ENCODE measurements at places on chromosomes 7 and 10.

DNA sequence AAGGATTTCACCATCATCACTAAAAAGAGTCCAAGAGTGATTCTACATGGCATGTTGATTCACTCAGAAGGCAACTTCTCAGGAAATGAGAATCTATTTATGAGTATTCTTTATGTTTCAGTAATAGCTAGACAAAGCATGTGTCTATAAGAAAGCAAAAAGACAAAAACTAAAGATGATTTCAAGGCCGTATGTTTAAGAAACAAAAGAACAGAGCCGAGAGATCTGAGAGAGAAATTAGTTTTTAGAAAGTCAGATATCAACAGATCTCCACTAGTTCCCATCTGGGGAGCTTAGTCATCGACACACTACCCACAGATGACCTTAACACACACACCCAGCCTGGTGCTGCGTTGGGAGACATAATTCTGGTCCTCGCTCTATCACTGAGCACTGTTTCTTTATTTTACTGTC, 21.0 kb downstream of the PIP4K2A start:
- peak; percentile 90 for DNase-seq

- DNase-seq: peak; percentile 54
Measured at GRCh38 chr10:43204042-43204942, 62.6 kb downstream of the RASGEF1A start.

DNA sequence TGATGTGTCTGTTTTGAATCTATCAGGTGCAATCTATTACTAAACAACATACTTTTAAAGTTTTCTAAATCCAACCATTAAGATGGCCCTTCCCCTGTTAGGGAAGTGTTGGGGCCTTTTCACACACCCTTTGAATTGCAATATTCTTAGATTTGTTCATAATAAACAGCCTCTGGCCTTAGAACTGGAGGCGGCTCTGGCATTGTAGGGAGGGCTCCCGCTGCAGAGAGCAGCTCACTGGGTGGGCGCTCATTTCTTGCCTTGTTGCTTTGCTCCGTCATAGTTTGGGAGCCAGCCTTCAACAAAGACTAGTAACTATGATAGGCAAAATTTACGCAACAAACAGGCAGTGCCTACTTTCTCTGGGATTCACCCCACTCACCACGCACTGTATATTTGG, 4.2 kb upstream of the HOXA10 start:
- no peak for DNase-seq

DNA sequence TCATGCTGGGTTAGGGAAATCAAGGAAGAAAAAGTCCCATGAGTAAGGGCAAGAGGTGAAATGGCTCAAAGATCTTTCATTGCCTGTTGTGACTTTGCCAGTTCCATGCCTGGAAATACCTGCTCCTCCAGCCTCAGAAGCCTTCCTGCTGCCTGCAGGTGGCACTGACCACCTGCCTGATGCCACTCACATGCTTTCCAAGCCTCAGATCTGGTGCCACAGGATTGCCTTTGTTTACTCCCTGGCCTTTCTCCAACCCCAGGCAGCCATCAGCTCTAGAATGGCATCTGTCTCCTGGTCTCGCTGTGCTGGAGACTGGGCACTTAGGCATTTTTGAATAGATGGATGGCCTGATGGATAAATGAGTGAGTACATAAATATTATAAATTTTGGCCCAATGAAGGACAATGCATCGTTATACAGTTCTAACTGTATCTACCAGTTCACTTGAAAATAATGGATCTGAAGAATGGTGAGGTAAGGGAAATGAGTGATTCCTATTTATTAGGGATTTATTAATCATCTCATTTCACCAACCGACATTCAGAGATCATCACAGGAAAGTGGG, 657.2 kb downstream of the INHBA start:
- DNase-seq: no peak

GRCh38 chr7:34842782-34843181, 184.8 kb downstream of the NPSR1 start:
- DNase-seq: no peak

DNA sequence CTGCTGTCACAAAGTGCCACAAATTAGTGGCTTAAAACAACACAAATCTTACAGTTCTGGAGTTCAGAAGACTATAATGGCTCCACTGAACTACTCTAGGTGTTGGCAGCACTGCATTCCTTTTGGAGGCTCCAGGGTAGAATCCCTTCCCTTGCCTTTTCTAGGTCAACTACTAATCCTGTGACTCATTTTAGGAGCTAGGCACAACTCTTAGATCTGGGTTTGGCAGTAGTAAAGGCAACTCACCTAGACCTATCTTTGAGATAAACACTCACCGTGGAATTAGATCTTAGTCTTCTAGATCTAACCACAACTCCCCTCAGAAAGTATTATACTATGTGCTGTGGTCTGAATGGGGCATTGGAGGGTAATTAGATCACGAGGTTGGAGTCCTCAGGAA, 60.4 kb downstream of the ANKIB1 start:
- DNase-seq: no peak

DNA sequence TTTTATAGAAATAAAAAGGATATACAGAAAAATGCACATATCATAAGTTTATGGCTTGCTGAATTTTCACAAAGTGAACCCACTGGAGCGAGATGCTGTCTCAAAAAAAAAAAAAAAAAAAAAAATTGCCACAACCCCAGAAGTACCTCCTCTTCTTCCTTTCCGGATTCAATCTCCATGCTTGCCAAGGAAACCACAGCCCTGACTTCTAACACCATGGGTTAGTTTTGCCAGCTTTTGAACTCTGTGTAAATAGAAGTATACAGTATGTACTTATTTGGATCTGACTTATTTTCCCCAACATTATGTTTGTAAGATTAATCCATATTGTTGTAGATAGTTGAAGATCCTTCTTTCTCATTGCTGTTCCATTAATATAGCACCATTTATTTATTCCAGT, 40.0 kb downstream of the FANK1 start:
- DNase-seq: no peak

DNA sequence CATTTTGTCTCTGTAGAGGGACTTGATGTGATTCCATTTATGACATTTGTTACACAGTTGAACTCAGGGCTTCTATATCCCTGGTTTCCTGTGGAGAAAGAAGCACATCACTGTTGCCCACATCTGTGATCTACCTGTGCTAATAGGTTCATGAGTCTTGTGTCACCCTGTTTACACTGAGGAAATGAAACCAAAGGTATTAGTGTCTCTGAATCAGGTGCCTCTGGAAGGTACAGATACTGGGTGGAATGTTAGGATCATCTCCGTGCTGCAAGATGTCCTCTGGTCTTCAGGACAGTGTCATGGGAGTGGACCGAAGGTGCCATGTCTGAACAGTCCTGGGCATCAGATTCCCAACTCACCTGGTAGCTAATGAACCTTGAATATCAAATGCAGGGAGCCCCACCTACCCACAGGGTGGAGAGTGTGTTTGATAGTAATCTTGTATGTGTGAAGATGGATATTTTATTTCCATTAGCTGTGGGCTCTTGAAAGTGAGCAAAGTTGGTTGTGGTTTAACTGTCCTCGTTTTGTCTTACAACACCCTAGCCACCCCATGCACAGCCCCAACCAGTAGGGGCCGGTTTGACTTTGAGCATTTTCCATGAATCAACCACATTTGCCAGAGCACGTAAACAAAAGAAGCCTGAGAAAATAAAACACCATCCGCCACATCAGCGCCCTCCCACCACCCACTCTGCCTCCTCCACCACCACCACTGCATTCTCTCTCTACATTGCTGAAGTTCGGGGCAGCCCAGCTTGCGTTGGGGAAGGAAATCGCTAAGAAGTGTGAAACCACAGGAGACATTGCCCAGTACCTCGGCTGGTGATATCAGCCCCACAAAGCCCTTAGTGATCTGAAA, 40.7 kb downstream of the TARP start:
- DNase-seq: peak; percentile 83

DNA sequence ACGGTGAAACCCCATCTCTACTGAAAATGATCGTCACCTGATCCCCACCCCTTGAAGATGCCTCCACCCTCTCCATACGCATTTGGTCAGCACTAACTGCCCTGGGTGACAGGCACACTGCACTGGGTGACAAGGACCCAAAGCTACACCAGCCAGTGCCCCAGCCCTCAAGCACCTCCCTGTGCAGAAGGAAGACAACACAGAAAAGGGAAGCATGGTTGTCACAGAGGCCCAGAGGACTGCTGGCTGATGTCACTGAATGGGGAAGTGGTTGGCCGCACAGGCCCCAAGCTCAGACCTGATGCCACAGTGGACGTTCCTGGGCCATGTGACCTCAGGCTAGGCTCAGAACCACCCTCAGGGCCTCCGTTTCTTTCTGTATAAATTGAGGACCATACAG, 4.2 kb upstream of the PILRA start:
- peak; percentile 90 for DNase-seq

DNA sequence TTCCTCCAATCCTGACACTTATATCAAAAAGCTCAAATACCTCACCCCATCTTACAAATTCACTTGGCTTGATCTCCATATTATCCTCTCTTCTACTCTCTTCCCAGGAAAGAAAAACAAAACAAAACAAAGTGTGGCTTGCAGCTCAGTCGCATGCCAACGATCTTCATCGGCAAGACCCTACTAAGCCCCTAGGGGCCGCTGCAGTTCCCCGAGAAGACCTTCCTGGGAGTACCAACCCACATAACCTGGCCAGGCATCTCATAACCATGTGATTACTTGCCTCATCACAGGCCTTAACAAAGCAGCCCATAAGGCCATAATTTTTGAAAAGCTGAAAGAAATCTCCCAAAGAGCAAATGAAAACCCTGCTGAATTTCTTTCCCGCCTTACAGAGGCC, 103.7 kb downstream of the ZNF92 start:
- DNase-seq: peak; percentile 10

- DNase-seq: no peak
Measured at GRCh38 chr7:79236352-79237028, 217.0 kb downstream of the MAGI2 start.

DNA sequence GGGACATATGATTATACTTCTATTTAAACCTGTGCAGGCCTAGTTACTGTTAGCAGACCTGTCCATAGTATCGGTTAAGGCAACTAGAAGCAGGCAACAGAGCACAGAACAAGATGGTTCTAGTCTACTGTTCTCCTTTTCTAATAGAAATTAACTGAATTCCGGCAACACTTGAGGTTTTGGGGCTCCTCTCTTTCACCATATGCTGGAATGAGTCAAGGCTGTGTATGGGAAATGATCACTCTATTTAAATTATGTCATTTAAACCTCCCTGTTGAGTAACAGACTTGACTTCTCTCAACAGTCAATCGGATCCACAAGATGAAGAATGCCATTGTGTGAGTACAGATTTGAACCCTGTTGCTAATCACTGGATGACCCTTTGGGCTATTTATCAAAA, 6.2 kb upstream of the OTUD1 start:
- DNase-seq: no peak

DNA sequence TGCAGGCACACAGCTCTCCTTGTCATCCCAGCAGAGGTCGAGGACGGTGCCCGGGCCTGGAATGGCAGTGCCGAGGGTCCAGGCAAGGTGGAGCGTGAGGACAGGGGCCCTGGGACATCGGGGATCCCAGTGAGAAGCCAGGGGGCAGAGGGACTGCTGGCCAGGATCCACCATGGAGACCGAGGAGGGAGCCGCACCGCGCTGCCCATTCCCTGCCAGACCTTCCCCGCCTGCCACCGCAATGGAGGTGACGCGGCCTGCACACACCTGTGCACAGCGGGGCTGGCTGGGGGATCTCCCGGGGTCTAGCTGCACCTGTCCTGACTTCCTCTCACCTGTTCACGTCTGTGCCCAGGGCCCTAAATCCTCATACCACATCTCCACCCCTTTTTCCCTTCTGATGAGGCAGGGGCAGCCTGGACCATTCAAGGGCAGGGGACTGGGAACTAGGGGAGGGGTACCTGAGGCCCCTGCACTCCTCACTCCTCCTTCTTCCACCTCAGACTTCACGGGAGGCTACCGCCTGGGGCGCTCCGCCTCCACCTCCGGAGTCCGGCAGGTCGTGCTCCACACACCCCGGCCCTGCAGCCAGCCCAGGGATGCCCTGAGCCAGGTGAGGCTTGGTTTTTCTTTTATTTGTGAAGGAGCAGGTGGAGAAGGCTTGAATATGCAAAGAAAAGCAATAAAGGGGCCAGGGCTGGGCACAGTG, 6.9 kb downstream of the NYAP1 start:
- no peak for DNase-seq

DNA sequence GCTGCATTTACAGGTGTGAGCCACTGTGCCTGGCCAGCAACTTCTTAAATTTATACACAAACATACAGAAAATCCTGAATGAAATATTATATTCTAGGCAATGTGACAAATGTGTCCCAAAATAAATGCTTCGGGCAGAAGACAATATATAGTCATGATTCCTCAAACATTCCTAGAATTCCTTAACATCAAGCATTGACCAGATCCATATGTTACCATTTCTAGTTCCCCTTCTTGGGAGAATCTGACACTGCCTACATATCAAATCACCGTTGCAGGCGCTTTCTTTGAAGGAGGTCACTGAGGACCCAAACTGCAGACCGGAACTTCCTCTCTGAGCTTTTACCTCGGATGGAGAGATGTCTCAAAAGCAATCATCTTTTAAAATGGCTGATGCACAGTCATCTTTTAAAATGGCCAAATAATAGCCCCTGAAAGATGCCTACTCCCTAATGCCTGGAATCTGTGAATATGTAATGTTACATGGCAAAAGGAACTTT, 323.5 kb downstream of the PHF14 start:
- no peak for DNase-seq

GRCh38 chr7:56046721-56047445, 4.4 kb downstream of the PSPH start:
- DNase-seq: peak; percentile 73

- DNase-seq: no peak
Measured at GRCh38 chr10:72011016-72011415, 46.8 kb downstream of the CHST3 start.

DNA sequence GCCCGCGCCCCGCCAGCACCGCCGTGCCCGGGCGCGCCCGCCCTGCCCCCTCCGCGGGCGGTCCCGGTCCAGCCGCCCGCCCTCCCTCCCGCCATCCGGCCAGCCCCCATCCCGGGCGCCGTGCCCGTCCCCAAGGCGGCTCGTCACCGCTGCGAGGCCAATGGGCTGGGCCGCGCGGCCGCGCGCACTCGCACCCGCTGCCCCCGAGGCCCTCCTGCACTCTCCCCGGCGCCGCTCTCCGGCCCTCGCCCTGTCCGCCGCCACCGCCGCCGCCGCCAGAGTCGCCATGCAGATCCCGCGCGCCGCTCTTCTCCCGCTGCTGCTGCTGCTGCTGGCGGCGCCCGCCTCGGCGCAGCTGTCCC, at the start of gene HTRA1:
Gene HTRA1 (plus strand): TSS at position 187 of the 362 bp plus-strand sequence. CDS start 100 bp downstream, at position 287.
- DNase-seq: no peak

DNA sequence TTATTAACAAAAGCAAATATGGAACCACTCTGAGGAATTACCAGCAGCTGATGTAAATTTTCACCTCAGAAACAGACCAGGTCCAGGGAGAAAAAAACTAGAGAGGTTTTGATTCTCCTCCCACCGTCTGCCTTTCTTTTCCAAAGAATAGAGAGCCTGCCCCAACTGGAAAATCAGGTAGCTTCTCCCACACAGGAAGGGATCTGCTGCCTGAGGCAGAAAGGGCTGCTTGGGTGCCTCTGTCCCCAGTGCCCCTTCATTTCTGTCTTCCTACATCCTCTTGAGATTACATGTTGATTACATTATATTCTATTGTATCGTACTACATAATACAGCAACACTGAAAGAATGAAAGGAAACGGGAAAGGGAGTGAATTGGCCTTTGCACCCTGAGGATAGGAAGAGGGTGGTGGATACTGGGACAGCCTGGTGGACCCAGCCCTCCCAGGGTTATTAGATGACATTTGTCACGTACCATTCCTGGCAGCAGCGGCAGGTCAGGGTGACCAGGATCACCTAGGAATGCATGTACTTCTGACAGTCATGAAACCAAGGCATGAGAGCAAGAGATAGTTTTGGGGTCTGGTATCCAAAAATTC, 8.9 kb downstream of the ST8SIA6 start:
- DNase-seq: no peak
